Endodermal cell (in vitro differentiated cells): ENCODE measurements at places on chromosomes 2 and 18. TPM values are rescaled to one million over a fixed set of nuclear protein-coding genes. Genes with fewer than 3 reads are reported as not detected.

- no peak for DNase-seq
Measured at GRCh38 chr2:26988058-26988860, 17.8 kb downstream of the MAPRE3 start.

DNA sequence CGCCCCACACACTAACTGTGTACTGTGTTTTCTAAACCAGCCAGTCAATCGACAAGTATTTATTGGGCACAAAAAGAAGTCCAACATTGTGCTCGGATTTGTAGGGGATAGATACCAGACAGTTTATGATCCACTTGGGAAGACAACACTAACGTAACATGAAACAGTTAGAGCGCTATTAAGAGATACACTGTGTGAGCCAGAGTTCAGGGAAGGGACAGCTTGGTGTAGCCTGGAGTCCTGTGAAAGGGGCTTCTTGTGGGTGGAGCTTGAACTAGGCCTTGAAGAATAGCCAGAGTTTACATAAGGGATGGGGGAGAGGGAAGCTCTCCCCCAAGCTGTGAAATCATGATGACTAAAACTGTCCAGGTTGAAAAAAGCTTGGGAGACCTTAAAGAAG, 176.4 kb upstream of the TCF4 start:
- no peak for DNase-seq

GRCh38 chr2:175206866-175207265, 25.4 kb upstream of the ATP5MC3 start:
- no peak for DNase-seq

CYP26B1 gene
- total RNA-seq, result 0.09 TPM in 1 of 2 replicates, not detected in the other

DNA sequence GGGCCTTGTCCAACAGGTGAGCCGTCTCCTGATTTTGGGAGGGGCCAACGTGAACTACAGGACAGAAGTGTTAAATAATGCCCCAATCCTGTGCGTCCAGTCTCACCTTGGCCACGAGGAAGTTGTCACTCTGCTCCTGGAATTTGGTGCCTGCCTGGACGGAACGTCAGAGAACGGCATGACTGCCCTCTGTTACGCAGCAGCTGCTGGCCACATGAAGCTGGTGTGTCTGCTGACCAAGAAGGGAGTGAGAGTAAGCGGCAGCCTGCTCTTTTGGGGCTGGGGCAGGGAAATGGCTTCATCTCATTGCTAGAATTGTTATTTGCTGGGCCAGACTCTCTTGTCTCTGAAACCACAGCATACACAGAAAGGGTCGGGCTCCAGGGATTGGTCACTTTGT, 92.3 kb downstream of the WDSUB1 start:
- no peak for DNase-seq
